ENCODE measurements at places on chromosomes 1 and 21.

GRCh38 chr1:30735124-30735523 lies 11.7 kb upstream of the MATN1 start:
- no peak for DNase-seq

GRCh38 chr1:220564216-220564615 lies 36.3 kb downstream of the MARK1 start:
- DNase-seq: no peak

DNA sequence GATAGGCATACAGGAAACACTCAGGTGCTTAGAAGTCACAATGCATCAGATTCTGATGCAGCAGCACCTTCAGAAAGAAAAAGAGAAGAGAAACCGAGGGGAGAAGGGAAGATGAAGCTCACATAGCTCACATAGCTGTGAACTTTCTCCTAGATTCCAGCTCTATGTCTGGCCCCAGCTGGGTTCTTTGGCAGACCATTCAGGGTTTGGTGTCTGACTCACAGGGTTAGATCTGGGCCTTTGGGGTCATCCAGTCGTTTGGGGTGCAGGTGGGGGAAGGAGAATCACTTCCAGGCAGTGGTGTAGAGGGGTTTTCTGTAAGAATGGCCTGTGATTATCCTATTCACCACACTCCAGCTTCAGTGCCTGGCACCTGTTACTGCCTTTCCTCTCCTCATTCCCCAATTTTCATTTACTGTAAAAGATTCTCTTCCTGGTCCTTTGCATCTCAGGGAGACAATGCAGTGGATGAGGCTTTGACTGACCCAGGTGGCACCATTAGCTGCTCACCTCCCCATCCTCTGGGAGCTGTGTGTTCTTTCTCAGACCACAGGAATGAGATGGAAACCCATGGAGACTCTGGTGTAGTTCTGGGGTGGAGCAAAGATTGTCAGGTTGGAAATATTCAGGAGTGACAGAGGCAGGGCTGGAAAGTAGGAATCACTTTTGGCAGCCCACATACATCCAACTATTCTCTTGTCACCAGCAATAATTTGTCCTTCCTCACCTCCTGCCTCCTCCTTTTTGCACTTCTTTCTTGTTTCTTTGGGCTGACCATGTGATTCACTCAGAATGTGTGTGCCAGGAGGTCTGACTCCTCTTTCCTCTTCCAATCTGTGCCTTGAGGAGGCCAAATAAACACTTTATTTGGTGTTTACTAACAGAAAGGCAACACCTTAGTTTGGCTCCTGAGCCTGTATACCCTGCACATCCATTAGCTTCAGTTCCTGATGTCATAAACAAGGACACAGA lies 103.3 kb downstream of the PAPPA2 start:
- no peak for DNase-seq

- DNase-seq: no peak
Measured at GRCh38 chr1:21329209-21329844, 39.1 kb upstream of the ECE1 start.

DNA sequence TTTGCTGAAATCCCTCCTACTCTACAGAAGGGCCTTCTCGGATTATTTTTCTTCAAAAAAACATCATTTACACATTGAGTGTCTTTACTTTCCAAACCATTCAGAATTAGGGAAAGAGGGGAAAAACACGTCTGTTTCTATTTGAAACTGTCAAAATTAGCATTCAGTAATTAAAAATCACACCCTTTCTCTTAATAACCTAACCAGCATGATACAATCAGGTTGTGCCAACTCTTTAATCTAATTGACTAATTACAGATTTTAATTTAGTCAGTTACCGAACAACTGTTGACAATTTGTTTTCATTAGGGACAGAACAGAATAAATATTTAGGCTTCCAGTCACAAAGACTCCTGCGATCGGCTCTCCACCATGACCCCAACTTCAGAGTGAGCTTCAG lies 18.8 kb downstream of the SSBP3 start:
- no peak for DNase-seq

- no peak for DNase-seq
Measured at GRCh38 chr21:30839304-30839703, 9.7 kb upstream of the KRTAP7-1 start.

DNA sequence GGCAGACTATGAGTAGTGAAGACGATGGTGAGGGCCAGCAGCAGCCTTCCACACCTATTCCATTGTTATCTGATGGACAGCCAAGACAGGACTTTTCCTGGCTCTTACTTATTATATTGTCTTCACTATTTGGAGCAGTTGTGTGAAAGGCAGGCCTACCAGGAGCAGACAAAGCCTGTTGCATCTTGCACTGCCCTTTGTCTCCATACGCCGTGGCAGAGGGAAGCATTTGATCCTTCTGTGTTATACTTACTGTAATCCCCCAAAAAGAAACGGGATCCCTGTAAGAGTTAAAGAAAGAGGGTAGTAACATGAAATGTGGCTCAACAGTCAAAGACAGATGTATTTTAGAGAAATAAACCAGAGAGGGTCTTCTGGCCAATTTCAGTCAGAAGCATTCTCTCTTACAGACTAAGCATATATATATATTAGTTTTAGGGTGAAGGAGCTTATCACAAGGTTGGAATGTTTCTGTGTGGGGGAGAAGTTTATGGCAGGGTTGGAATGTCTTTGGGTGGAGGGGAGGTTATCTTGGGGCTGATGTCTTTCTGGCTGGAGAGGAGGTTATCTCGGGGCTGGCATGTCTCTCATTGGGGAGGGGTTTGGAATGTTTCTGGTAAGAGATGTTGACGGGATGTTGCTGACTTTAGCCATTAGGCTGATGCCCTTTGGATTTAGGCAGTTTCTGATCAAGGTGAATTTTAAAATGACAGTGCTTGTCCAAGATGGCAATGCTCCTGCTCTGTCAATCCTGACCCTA lies 23.4 kb upstream of the HSD3B1 start:
- no peak for DNase-seq

DNA sequence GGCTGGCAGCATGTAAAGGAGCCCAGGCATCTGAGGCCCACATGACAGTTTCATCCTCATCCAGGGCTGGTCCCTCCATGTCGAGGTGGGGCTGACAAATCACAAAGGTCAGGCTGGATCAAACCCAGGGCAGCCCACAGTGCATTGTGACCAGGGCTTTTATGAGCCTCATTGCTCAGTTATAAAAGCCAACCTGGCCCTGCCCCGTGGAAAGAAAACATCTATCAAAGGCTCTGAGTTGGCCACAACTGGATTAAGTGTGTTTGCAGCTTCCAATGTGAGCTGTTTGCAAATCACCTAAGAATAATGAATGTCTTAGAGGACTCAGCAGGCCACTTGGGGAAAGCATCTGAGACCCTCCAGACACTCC lies 45.4 kb downstream of the GRHL3 start:
- no peak for DNase-seq

- DNase-seq: no peak
Measured at GRCh38 chr1:185935360-185935759, 201.2 kb downstream of the HMCN1 start.

DNA sequence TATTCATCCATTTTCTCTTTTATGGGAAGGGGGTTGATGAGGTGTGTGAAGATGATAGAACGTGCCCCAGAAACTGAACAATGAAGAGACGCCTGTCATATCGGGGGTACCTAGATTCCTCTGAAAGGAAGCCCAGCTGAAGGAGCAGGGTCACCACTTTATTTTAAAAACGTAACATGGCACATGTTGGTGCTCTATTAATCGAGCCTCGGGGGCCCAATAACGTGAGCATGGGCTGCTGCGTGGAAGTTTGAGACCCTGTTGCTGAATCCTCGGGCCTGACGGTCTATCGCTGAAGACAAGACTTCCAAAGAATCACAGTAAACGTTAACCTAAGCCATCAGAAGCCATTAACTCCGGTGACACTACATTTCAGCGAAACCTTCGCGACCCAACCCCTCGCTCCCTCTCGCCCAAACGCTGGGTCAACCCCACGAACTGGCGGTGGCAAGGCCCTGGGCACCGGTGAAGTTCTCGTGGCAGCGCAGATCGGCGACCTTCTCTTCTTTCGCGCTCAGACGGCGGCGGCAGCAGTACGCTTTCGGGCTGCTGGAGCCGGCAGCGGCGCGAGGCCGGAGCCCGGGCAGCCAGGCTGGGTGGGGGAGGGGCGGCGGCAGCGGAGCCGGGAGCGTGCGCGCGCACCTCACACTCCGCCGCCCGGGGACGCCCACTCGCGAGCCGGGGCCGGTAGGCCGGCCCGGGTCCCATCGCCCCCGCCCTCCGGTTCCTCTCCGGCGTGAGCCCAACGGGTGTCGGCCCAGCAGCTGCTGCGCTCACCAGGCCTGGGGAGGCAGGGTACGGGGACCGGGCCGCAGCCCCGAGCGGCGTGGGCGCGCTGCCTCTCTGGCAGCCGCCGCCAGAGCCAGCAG lies 838 bp upstream of the MAN1A2 start:
- DNase-seq: no peak

DNA sequence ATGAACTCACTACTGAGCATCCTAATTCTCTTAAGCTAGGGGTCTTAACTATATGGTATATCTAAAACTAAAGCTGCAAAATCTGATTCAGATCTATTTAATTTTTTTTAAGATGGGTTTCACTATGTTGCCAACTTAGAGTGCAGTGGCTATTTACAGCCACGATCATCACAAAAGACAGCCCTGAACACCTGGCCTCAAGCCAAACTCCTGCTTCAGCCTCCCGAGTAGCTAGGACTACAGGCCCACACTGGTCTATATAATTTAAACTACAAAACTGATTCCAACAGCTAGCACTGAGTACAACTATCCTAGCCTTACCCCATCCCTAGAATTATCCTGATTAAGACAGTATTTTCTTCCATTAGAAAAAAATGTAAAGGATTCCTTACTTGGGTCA lies 37.1 kb downstream of the EIF4G3 start:
- DNase-seq: no peak

GRCh38 chr1:22171951-22172715 lies 29.2 kb upstream of the WNT4 start:
- DNase-seq: no peak

GRCh38 chr21:45997495-45998275 lies 16.1 kb downstream of the COL6A1 start:
- no peak for DNase-seq

- DNase-seq: no peak
Measured at GRCh38 chr1:188225975-188226374, 1397.2 kb downstream of the PLA2G4A start.

DNA sequence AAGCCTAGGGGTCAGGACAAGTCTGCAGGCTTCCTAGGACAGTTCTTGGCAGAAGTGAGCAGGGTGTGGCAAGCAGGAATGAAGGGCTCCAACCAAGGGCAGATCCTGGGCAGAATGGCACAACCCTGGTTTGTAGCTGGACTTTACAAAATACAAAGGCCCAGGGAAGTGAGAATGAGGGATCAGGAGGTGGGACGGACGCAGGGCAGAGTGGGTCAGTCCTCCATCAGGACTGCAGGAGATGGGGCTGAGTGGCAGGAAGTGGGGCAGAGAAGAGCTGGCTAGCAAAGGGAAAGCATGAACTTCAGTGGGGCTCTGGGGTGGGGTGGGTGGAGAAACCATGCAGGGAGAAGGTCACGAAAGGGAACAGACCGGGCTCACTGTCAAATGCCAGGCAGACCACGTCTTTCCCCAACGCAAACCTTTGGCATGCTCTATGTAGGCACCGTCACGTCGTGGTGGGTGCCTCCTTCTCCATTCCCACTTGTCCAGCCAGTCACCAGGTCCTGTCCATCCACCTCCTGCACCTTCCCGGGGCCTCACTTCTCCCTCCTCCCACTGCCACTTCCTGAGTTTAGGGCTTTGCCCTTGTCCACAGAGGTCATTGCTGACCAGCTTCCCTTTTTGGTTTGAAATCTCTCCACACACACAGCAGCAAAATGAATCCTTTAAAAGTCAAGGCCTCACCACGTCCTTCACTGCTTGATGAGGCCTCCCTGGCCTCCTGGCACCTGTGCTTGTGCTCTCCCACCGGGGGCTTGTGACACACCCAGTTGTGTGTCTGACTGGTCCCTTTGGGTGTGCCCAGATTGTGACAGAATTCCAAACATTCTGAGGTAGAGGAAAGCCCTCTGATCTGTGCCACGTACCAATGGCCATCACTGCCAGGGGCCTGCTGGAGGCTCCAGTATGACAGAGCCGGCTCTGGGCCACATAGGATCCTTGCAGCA lies 8.7 kb upstream of the CLDN19 start:
- DNase-seq: no peak

GRCh38 chr1:117802531-117803257 lies 126.7 kb downstream of the GDAP2 start:
- no peak for DNase-seq

- no peak for DNase-seq
Measured at GRCh38 chr1:33650708-33651107, 178.3 kb downstream of the ZSCAN20 start.

- no peak for DNase-seq
Measured at GRCh38 chr1:58664881-58665280, 35.0 kb downstream of the MYSM1 start.

DNA sequence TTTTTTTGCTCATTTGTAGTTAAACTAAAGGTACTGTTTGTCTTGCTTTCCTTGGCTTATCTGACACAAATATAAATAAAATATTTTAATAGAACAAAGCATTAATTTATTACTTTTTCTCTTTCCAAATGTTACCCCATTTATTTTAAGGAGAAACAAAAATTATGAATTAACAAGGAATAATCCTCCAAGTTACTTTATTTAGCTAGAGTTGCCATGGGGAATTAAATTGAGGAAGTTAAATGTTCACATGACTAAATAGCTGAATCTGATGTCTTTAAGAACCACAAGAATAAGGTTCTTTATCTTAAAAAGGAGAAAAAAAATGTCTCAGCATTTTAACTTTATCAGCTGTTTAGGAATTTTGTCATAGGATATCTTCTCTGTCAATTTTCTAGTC lies 12.3 kb downstream of the ATG4C start:
- DNase-seq: no peak

- no peak for DNase-seq
Measured at GRCh38 chr1:203506858-203507626, 13.1 kb downstream of the OPTC start.

- no peak for DNase-seq
Measured at GRCh38 chr1:236495467-236496112, 28.2 kb upstream of the LGALS8 start.

GRCh38 chr1:1442069-1442770 lies 6.7 kb downstream of the VWA1 start:
- no peak for DNase-seq

- no peak for DNase-seq
Measured at GRCh38 chr1:40041466-40041838, 923 bp downstream of the CAP1 start.

- DNase-seq: no peak
Measured at GRCh38 chr1:76835203-76835602, 32.1 kb upstream of the ST6GALNAC5 start.

GRCh38 chr21:41589620-41590175 lies 81.7 kb upstream of the TMPRSS2 start:
- DNase-seq: no peak

GRCh38 chr1:75996196-75996595 lies 64.0 kb upstream of the ASB17 start:
- no peak for DNase-seq

DNA sequence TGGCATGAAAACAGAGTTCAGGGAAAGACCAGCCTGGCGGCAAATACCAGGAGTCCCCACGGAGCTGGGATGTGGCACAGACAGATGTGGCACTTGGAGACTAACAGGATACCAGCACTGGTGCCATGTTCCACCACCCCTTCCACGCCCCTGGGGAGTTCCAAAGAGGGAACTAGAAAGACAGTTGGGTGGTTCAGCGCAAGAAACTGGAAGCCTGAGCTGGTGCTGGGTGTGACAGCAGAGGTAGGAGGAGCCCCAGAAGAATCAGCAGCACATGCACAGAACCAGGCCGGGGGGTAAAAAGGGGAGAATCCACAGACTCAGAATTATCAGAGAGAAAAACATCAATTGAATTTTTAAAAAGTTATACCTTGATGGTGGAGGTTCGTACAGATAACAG lies 22.4 kb downstream of the DDX20 start:
- DNase-seq: no peak

- no peak for DNase-seq
Measured at GRCh38 chr1:67610450-67610849, 74.6 kb upstream of the GADD45A start.

GRCh38 chr1:40802078-40802741 lies 18.6 kb downstream of the KCNQ4 start:
- no peak for DNase-seq

All from GM12878 (cell line).